ENCODE measurements at places on chromosomes 3 and 15.

- DNase-seq: no peak
Observed at GRCh38 chr3:55367384-55367783, 119.7 kb downstream of the WNT5A start.

DNA sequence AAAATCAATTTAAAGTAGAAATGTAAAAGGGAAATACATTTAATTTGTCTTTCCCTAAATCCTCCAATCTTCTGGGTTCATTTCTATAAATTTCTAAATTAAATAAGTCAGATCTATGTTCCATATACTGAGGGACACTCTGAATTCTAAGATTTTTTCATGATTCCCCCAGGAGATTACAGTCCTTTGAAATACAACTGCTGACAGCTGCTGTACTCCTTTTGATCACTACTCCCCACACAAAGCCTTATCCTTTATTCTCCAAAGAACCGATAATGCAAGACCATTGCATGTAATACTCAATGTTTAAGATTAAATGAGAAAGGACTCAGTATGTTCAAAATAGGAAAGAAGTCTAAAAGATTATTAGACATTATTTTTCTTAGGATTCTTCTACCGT lies 865.7 kb downstream of the EPHA3 start:
- DNase-seq: no peak

DNA sequence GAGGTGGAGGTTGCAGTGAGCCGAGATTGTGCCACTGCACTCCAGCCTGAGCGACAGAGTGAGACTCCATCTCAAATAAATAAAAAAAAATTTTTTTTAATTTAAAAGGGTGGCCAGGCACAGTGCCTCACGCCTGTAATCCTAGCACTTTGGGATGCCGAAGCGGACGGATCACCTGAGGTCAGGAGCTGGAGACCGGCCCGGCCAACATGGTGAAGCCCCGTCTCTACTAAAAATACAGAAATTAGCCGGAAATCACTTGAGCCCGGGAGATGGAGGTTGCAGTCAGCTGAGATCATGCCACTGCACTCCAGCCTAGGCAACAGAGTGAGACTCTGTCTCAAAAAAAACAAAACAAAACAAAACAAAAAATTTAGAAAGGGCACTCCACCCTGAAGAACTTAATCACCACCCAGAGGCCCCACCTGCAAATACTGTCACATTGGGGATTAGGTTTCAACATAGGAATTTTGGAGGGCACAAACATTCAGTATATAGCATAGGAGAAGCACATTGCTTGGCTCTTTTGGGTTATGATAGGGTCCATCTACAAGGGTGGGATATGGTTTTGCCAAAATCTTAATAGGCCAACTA lies 7.1 kb upstream of the YEATS2 start:
- DNase-seq: no peak

DNA sequence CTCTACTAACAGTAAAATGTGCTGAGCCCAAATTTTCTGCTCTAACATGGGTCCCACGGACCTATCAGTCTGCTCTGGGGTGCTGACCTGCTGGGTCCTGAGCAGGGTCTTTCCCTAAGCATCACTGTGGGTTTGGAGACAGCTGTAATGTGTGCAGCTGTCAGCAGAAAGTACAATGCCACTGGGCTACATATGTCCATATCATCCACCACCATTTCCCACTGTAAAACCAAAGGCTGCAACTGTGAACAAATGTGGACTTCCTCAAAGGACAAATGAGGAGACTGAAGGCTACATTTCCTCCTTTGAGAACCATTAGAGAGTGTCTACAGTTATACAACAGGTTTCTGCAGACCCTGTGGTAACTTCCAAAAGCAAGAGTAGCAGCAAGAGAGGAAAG lies 33.8 kb upstream of the IP6K2 start:
- no peak for DNase-seq

DNA sequence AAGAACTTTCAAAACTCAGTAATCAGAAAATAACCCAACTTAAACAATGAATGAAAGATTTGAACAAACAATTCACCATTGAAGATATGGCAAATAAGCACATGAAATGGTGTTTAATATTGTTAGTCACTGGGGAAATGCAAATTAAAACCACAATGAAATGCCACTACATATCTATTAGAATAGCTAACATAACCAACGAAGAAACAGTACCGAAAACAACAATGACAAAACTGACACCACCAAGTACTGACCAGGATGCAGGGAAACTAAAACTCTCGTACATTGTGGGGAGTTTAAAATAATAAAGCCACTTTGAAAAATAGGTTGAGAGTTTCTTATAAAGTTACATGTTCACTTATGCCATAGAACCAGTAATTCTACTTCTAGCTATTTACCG lies 69.1 kb downstream of the KBTBD8 start:
- DNase-seq: no peak

GRCh38 chr3:69144631-69145245 lies 22.3 kb upstream of the LMOD3 start:
- DNase-seq: peak; percentile 63

GRCh38 chr3:15964605-15965442 lies 167.0 kb upstream of the ANKRD28 start:
- peak; percentile 43 for DNase-seq

DNA sequence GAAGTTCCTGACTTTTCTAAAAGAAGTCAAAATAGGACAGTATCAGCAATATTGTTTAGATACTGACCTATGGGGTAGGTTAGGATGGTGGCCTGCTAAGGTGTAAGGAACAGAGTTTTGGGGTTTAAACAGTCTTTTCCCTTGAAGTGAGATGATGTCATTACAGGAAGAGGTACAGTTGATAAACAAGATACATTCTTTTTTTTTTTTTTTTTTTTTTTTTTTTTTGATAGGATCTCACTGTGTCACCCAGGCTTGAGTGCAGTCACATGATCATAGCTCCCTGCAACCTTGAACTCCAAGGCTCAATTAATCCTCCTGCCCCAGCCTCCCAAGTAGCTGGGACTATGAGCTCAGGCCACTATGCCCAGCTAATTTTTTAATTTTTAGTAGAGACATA lies 33.3 kb downstream of the SLC25A36 start:
- DNase-seq: no peak
